ENCODE measurements at places on chromosomes 7 and 10.

DNA sequence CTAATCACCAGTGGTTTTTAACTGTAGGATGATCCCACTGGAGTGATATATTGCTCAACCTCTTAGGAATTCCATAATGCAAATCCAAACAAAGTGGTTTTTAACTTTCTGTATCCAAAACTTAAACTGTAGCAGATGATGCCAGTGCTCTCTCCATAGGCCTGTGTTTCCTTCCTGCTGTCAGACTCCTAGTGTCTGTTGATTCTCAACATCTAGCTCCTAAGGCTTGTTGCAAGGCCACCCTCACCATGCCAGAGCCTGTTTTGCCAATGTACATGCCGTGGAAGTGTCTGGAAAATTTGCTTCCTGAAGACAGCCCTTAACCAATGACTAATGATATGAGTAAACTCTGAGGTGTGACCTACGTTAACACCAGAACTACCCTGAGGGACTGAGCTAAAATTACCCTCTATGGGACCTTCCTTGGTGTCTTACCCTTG, 39.3 kb downstream of the C1GALT1 start:
- no peak for DNase-seq

DNA sequence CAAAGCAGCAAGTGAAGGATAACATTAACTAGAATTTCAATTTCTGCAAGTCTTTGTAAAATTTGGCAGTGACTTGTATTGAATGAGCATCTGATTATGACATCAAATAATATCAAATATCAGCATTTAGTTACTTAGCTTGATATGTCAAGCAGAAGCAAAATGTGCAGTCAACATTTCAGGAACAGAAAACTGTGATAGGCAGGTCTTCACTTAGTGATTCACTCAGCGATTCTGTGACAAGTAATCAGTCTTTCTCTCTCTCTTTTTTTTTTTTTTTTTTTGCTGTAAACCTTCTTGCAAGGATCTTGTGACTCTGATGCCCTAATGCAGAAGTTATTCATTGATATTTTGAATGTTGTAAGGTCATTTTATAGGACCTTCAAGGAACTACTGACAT, 307.1 kb downstream of the MTERF1 start:
- no peak for DNase-seq

GRCh38 chr10:13649844-13650520, 63.2 kb downstream of the PRPF18 start:
- no peak for DNase-seq

DNA sequence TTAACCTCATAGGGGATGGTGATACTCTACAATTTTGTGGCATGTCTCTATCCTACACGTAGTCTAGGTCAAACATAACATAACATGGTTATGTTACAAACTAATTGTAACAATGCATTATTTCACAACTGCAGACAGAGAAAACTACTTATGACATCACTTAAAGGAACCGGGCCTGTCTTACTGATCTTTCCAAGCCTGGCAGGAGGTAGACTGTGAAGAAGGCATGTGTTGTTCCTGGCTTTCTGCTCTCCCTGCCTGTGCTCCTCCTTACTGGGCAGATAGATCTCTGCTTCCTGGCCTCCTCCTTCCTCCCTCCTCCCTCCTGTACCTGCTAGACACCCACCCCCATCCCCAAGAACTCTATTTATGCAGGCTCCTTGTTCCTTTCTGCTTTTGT, 5.4 kb downstream of the CACNB2 start:
- DNase-seq: no peak

- no peak for DNase-seq
Observed at GRCh38 chr10:102118867-102119266, 1.3 kb downstream of the LDB1 start.

DNA sequence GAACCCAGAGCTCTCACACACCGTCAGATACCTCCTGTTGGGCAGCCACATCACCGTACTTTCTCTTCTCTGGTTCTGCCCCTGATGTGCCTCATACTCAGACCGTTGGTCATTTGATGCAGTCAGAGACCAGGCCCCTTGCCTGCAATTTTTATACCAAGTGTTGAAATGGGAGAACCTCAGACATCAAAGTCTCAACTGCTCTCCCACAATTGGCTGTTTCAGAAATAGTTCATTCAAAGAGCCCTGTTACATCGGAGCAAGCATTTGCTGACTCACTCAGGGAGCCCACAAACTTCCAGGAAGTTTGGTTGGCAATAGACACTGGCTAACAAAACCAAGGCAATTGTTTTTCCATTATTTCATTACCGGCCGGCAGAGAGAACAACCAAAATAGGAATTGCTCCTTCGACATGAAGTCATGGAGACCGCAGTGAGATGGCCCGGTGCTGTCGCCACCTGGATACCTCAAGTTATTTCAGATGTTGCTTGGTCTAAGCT, 33.5 kb upstream of the ADAM12 start:
- DNase-seq: no peak

GRCh38 chr7:55567571-55567970, 4.7 kb downstream of the VOPP1 start:
- no peak for DNase-seq

DNA sequence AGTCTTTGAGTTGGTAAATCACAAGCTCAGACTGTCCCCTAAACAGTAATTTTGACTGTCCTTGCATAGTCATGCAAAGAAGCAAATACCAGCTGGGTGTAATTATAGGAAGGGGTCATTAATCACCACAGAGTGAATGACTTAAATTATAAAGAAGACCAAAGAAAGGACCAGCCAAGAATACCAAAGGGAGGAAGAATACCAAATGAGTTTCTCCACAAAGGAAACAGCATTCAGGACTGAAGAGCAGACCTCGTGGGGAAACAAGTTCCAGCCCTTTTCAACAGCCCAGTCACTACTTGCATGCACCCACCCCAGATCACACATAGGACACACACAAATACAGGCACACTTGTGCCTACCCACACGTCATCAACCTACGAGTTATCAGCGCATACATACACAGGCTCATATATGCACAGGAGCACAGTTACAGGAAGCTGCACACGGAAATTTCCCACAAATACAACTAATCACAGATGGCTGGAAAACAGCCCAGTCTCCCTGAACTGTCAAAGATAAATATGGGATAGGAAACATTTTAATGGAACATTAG, 77.6 kb downstream of the DENND2A start:
- no peak for DNase-seq

DNA sequence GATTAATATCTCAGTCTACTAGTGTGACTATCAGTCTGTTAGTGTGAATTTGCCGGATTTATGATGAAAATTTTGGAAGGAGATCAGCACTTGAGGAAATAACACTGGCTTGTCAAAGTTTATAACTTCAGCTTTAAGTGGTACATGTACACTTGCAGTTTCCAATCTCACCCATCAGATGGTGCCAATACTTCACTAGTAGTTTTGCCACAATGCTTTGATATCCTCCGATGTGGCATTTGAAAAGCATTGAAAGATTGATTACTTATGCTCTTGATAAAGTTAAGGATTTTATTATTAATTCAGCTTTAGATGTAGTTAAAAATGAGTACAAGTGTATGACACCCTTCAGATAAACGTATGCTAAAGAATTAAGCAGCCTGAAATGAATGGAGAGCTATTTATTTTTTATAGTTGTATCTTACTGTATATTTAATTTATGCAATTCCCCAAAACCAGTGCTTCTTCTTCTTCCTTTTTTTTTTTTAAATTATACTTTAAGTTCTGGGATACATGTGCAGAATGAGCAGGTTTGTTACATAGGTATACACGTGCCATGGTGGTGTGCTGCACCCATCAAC, 98.2 kb downstream of the ANLN start:
- no peak for DNase-seq

- no peak for DNase-seq
Observed at GRCh38 chr10:44362866-44363711, 21.8 kb downstream of the CXCL12 start.

DNA sequence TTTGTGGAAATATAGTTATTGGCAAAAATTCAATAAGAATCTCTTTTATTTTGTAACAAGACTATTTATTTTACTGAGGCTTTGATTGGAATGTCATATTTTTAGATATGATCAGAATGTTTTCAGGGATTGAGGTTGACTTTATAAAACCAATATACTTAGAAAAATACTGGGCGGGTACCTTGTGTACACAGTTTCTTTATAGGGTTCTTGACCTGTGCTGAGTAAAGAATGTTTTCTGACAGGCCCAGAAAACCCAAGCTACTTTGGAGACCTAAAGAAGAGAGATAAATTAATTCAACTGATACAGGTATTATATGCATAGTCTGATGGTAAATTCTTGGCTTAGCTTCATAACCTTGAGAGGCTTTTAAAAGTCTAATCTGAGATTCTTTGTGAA, 23.9 kb upstream of the SPAM1 start:
- no peak for DNase-seq

- DNase-seq: no peak
Observed at GRCh38 chr7:151032936-151033863, 5.0 kb downstream of the ABCB8 start.

- DNase-seq: peak; percentile 89
Observed at GRCh38 chr10:72319416-72320254, 35.1 kb downstream of the DNAJB12 start.

DNA sequence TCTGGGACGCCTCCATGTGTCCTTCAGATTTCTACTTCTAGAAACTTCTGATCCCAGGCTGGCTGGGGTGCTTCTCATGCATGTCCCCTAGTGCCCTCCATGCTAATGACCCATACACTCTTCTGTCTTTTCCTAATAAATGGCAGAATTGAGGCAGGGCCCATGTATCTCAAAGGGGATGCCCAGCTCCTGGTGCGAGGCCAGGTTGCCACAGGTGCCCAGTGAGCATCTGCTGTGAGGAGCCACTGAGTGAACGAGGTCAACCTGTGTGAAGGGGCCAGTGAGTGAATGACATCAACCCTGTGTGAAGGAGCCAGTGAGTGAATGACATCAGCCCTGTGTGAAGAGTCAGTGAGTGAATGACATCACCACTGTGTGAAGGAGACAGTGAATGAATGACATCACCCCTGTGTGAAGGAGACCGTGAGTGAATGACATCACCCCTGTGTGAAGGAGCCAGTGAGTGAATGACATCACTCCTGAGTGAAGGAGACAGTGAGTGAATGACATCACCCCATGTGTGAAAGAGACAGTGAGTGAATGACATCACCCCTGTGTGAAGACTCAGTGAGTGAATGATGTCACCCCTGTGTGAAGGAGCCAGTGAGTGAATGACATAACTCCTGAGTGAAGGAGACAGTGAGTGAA, 478.9 kb downstream of the PTPRN2 start:
- DNase-seq: no peak

- no peak for DNase-seq
Observed at GRCh38 chr7:13702251-13702650, 287.2 kb downstream of the ETV1 start.

GRCh38 chr10:48604039-48604990, 558 bp downstream of the ARHGAP22 start:
- DNase-seq: no peak

DNA sequence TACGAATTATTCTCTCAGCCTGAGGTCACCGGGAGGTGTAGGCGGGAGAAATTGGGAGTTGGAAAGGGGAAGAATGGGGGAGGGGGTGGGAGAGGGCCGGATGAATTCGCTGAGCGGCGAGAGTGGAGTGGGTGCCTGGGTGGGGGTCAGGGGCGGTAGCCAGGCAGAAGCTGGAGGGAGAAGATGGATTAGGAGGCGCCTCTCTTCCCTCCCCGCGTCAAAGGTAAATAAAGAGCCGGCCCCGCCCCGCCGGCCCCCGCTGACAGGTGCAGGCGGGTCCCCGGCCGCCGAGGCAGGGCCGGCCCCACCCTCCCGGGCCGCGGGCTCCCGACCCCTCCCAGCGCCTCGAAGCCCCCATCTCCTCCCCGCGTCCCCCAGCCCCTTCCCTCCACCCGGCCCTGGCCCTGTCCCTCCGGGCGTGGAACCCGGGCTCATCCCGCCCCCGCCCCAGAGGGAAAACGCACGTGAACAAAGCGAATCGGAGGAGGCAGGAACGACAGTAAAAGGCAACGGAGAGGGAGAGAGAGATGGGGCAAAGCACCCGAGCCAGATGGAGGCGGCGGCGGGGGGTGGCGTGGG, 872 bp downstream of the FAM131B start:
- no peak for DNase-seq

- no peak for DNase-seq
Observed at GRCh38 chr7:104921596-104921995, 92.4 kb upstream of the KMT2E start.

DNA sequence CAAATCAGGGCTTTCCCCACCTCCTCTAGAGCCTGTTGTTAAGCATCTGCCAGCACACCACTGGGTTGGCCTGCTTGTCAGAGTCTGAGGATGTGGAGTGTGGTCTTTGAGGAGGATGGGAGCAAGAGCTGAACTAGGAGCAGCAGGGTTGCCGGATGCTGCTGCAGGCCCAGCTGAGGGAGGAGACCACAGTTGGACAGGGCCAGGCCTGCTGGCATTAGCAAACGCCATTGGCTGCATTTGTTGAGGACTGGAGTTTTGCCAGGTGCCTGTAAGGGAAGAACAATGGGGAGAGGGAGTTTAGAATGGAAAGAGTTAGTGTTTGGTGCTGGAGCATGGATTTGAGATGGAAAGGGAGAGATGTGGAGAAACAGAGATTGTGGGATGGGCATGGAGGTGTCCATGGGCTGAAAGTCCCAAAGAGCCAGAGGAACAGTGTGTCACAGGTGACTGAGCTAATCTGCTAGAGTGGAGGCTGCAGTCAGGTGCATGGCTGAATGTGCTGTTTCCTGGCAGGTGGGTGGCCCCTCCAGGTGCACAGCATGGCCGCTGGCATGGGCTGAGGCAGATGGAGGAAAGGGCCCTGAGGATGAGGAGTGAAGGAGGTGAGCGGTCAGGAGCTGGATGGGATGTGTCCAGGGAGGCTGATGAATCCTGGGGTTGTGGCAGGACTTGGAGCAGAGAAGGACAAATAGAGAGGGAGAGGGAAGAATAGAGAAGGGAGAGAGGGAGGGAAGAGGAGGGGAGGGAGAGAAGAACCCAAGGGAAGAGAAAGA, 40.7 kb downstream of the LEP start:
- no peak for DNase-seq

DNA sequence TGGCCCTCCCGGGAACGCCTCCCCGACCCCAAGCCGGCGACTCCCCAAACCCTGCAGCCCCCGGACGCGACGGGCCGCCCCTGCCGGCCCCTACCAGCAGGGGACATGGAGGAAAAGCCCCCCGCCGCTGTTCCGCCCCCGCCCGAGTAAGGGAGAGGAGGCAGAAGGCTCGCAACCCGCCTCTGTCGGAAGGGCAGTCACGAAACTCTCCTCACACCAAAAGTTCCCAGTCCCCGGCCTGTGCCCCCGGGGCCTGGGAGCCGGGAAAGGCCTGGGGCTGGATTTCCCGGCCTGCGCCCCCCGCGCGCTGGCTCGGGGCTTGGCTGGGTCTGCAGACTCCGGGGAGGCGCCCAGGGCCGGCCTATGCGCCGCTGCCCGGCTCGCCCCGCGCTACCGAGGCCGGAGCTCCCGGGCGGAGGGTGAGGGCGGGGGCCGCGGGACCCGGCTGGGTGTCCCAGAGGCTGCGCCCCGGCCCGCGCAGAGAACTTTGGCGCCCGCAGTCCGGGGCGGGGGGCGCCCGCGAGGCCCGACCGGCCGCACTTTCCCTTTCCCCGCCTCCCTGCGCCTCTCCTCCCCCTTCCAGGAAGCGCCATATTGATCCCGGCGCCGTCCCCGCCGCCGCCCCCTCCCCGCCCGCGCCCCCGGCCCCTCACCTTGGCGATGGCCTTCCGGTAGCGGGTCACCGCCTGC, 728 bp downstream of the PARD3 start:
- no peak for DNase-seq
